Erythroblast (primary cell): ENCODE measurements at places on chromosomes 11 and 22.

DNA sequence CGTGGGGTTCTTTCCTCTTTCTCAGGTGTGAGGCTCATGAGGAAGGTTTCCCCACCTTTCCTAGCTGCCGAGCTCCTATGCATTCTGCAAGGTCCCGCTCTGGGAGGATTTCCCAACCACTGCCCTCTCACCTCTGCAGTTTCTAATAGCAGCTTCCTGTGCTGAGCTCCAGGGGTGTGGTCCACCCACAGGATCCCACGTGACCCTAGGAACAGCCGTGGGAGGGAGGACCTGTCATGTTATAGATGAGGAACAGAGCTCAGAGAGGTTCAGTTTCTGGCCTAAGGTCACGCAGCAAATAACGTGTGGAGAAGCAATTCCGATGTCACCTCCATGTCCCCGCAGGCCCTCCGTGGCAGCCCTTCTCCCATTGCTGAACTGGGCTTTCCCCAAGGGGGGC, 38.5 kb downstream of the FLRT1 start:
- no peak for DNase-seq

DNA sequence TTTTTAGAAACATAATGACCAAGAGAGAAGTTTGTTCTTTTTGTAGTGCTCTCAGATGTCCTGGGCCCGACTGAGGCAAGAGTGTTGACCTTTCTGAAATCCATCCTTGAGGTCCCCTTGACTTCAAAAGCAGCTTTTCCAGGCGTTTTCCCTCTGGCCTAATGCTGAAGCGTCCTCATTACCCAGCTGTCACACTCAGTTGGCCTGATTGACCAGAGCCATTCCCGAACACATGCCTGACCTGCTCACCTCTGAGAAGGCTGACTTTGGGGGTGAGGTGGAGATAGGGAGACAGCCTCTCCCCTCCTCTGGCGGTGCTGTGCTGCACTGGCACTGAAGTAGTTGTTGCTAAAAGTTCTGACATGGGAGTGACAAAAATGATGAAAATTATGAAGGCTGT, 66.9 kb downstream of the ALX4 start:
- no peak for DNase-seq

DNA sequence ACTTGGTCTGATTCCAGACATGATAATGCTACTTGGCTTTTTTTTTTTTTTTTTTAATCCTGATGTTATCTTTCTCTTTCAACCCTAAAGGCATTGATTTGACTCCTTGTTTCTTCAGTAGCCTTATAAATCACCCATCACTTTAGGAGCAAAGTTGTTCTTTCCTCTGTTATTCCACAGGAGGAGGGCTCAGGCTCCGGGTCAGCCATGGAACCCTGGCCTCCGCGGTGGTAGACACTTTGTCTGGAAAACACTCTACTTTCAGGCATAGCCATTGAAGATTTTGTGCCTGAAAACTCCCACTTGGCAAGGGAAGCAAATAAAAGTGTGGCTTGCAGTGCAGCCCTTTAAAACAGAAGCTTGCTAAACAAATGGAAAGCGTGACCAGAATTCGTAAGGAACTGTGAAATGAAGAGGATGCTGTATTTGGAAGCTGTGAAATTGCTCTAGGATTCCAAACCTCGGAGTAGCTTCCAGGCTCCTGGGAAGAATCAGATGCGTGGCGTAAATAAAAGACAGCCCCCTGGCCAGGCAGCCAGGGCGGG, 44.9 kb downstream of the ARHGAP8 start:
- no peak for DNase-seq

- no peak for DNase-seq
Observed at GRCh38 chr11:75441804-75442132, 8.8 kb upstream of the KLHL35 start.

DNA sequence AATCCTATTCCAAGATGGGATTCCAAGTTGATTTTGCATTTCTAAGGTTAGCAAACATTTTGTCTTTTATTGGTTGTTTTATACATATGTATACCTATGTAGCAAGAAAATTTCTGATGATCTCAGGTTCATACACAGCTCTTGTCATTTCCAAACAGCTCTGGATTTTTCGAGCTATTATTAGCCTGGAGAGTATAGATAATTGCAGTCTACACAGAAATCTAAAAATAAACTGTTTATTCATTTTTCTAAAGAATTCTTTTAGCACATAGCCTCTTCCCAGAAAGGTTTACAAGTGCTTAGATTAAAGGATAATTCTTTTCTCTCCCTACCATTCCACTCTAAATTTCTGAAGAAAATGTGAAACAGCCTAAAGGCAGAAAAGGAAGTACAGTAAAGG, 705.0 kb downstream of the NTM start:
- no peak for DNase-seq

GRCh38 chr11:43532041-43532440, 148.5 kb upstream of the HSD17B12 start:
- no peak for DNase-seq

DNA sequence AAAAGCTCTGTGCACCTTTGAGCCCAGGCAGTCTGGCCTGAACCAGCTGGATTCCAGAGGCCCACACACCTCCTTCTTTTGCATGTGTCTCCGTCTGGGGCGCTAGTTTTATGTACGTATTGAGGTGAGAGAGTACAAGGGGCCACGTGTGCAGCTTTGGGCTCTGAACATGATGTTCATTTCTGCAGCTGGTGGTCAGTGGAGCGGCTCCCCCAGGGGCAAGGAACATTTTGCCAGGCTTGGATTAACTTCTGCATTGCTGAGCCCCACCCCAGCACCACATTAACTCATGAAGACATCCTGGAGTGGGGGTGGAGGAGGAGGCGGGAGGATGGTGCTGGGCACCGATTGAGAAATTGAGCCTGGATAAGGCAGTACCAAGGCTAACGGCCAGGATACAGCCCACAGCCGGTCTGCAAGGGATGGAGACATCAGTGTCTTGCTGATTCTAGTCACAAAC, 13.8 kb downstream of the USP2 start:
- no peak for DNase-seq

- DNase-seq: no peak
Observed at GRCh38 chr11:69490516-69490915, 9.1 kb downstream of the LINC01488 start.

DNA sequence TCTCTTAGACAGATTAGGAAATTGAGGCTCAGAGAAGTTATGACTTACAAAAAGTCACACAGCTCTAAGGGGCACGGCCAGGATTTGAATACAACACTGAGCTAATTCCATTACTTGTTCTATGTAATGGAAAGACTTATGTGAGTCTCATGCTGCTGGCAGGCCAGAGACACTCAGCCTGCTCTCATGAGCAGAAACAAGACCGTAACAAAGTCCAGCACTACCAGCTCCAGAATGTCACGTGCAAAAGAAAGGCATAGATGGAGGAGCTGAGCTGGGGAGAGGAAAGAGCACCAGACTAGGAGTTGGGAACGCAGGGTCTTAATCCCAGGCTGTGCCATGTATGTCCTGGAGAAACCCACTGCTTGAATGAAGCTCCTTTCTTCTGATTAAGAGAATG, 1.8 kb downstream of the CHRDL2 start:
- DNase-seq: no peak

DNA sequence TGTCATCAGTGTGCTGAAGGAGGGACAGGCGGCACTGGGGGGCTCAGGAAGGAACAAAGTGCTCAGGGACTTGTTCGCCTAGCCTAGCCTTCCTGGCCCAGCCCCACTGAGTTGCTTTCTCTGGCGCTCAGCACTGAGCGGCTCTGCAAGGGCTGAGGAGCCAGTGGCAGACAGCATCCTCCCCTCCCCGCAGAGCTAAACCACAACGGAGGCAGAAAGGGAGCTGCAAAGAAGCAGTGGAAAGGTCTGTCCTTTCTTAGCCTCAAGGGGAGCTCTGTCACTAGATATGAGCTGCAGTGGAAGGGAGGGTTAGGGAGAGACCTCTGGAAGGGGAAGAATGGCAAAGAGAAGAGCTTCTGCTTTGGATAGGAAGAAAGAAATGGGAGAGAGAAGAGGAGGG, 89.7 kb upstream of the PHOX2A start:
- DNase-seq: peak; percentile 21

DNA sequence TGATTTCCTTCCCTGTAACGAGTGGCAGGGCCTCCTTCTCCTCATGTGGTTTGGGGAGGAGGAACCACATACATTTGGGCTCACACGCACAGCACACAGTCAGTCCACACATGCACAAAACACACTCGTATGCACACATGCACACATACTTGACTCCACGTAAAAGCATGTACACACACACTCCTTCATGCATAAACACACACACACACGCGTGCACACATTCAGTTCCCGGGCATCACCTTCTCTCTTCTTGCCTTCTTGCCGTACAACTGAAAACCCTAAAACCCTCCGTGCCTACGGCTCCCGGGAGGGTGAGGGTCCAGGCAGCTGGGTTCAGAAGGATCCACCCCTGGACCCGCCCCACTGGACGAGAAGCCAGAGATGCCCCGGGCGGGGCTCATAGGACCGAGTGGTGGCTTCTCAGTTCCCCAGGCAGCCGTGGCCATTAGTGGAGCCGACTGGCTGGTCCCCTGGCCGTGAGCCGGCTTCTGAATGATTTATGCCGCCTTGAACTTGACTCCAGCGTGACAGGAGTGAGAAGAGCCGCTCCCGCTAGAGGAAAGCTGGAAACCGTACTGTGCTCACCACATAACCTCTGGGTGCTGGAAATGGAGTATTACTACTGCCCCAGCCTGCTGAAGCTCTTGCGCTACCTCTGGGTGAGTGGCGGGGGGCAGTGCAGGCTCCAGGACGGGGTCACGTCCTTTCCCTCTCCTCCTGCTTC, 117.4 kb downstream of the KIAA1671 start:
- peak; percentile 7 for DNase-seq

DNA sequence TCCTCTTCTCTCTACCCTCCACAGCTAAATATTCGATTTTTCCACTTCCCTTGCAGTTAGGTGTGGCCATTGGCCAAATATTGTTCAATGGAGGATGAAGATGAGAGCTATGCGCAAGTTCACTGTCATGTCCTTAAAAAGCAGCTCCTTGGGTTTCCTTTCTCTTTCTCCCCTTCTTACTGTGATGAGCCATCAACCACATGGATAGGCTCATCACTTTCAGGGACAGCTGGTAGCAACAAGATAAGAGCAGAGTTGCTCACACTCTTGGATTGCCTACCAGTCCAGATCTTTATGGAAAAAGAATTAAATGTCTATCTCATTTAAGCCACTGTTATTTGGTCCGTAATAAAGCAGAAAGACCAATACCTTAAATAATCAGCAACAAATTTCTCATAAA, 377.0 kb downstream of the DDX10 start:
- DNase-seq: no peak

GRCh38 chr11:46475926-46476545, 84.5 kb upstream of the CHRM4 start:
- DNase-seq: no peak

DNA sequence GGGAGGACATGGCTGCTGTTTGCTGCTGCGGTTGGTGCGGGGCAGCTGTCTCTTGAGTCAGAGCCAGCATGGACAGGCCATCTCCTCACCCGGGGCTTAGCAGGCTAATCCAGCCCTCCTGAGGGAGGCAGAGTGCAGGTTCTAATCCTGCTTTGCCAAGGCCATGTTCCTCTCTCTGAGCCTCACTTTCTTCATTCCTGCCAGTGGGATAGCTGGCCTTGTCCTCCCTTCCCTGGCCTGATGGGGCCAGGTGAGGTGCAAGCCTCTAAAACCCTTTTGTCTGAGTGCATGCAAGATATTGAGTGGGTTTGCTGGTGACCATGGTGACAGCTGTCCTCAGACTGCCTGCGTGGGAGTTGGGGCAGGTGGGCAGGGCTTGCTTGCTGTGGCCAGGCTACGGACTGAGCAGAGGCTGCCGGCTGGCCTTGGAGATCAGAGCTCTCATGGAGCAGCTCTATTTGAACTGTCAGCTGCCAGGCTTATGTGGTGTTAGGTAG, 3.6 kb downstream of the USP35 start:
- no peak for DNase-seq

DNA sequence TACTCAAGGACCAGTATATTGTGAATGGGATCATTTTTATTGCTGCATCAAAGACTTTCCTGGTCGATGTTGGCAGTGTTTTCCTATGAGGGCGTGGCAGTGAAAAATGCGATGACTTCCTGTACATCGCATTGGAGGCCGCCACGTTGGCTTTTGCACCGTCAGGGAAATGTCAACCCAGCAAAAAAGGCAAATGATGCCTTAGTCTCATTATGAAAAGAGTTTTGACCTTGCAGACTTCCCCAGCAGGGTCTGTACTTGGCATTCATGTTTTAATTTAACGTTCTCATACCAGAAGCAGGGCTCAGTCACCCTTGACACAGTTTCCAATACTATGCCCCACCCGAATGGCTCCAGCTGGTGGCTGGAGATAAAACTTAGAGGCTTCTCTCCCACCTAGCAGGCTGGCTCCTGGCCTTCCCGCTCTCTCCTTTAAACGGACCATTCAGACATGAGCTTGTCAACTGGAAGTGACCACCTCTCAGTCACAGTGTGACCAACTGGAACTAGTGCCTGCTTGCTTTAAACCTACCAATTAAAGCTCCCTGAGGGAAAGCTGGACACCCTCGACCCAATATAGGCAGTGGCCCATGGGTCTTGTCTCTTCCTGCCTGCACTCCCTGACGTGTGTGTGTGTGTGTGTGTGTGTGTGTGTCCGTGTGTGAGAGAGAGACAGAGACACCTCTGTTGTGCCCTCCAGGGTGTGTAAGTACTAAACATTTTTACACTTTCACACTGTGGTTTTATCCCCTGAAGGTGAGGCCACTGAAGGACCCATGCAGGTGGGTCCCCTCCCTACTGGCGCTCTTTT, 8.7 kb upstream of the GDPD5 start:
- peak; percentile 100 for DNase-seq

DNA sequence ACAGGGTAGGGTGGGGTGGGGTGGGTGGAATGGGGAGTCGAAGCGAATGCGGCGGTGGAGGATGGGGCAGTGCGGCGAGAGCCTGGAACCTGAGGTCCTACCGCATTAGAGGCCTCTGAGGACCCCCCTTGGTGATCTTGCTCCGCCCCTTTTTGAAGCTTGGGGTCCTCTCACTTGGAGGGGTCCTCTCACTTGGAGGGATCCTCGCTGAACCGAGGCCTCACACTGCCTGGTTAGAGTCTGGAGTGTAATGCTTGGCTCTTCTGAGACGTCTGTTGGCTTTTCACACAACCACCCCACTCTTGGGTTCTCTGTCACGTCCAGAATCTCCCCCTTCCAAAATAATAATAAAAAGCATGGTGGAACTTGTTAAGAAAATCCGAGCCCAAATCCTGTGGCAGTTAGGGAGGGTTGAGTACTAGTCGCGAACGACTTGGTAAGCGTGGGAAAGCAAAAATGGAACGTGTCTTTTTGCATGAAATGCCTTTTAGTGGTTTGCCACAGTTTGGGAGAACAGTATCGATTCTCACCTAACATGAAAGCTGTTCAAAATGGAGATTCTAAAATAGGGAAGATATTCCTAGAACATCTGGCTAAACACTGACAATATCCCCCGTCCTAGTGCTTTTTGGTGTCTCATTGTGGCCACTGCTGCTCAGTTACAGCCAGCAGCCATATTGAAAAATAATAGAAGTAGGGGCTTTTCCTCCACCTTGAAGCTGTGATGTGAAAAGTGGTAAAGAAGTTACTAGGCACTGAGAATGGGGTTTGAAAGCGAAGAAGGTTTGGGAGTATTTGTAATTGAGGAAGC, 822 bp downstream of the RBX1 start:
- no peak for DNase-seq
